ENCODE measurements at places on chromosomes 1 and 21. TPM values are rescaled to one million over a fixed set of nuclear protein-coding genes. Genes with fewer than 3 reads are reported as not detected.
A peak's percentile ranks its signal among the peaks of the same experiment; 100 is the strongest.

GRCh38 chr1:214524824-214525223 is 26.6 kb downstream of the PTPN14 start:
- peak; percentile 32 for DNase-seq

GRCh38 chr1:168933141-168933805 is 173.2 kb upstream of the ATP1B1 start:
- DNase-seq = peak; percentile 18

GRCh38 chr1:168368131-168368530 is 87.5 kb downstream of the TBX19 start:
- DNase-seq = no peak

Gene PPCS
- polyA plus RNA-seq = 38.1 TPM

- no peak for DNase-seq
Measured at GRCh38 chr1:109341944-109342930, 35.4 kb upstream of the MYBPHL start.

Gene KRTAP21-2
- not detected for polyA plus RNA-seq

DNA sequence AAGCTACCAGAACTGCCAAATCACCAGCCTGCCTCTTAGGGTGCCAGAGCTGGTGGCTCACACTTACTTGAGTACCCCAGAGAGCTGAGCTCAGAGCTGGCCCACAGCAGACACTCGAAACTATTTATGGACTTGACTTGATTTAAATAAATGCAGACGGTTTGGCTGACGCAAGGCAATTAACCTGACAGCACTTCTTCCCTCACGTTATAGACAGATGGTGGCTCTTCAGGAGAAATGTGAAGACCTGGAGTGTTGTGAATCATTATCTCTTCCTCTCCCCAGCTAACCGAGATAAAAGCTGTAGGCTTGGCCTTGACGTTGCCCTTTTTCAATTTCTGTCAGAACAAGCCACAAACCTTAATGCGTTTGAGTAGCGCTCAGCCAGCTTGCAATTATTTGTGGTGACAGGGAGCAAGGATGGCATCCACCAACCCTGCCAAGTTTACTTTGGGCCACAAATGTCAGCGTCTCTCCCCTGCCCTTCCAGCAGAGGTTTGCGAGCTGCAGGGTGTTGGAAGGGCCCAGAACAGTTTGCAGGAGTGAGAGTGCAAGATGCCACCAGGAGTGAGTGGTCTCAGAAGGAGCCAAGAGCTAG is 34.0 kb upstream of the BCAR3 start:
- DNase-seq = no peak

DNA sequence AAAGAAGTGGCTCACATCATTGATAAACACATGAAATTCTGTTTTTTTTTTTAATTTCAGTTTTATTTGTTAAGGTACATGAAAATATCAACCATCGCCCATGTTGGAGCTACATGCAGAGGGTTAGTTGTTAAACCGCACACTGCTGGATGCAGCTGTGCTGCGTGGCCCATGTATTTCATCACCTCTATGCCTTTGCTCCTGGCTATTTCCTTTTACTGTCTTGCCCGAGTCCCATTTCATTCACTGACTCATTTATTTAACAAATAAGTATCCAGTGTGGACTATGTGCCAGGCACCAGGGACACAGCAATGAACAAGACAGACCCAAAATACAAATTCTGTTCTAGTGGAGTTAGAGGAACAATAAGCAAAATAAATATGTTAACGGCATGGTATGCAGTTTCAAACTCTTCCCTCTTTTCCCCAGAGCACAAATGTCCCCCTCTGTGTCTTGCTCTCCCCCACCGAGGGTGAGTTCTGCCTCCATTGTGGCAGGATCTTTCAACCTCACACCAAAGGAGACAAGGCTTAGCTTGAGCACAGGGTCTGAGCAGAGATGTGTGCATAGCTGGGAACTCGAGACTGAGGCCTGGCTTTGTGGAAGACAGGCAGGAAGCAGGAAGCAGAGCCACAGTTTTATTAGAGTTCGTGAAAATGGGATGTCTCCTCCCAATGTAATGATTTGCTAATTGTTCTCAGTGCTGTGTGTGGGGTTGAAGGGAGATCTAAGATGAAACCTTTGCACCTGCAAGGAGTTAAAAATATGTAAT is 44.6 kb downstream of the MAN1C1 start:
- no peak for DNase-seq

DNA sequence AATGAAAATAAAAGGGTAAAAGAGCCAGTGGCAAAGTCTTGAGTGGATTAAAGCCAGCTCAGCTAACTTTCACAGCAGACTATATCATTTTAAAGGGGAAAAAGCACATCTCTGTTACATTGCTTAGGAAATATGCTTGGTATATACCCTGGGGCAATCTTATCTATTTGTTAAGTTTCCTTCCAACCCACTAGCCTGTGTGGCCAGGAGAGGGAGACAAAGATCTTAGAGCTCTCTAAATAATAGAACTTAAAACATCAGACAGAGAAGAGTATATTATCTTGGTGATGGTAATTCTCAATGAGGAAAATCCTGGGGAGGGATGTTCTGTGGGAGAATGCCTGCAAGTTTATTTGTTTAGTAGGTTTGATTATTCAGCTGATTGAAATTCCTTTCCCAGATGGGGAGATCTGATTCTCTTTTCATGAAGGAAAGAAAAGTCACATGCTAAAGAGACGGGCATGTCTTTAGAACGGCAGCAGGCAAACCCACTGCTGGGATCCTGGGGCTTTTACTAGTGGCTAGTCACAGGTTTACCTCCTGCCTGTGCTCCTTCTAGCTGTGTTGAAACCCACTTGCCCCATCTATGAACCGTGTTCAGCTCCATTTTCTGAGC is 3.6 kb downstream of the KCNE2 start:
- peak; percentile 47 for DNase-seq
